PC-3 (cell line): ENCODE measurements at places on chromosomes 7 and 10.

DNA sequence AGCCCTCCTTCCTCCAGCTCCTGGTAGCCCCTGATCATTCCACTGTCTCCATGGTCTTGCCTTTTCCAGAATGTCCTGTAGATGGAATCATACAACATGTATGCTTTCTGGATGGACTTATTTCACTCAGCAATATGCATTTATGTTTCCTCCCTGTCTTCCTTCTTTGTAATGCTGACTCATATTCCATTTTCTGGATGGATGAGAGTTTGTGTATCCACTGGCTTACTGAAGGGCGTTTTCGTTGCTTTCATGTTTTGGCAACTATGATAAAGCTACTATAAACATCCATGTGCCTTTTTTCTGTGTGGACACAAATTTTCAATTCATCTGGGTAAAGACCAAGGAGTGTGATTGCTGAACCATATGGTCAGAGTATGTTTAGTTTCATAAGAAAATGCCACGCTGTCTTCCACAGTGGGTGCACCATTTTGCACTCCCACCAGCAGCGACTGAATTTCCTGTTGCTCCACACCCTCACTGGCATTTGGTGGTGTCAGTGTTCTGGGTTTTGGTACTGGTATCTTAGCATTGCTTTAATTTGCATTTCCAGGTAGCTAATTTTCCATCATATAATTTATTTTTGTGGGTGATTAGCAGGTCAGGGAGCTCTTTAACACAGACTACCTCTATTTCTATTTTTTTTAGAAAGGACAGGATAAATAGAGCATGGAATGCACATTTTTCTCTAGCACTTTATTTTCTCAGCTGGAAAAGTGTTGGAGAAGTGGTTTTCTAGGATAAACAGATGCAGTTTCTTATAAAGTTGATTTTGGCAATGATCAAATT lies 252.2 kb downstream of the WDR37 start:
- no peak for DNase-seq

GRCh38 chr7:37234334-37234733 lies 214.3 kb downstream of the ELMO1 start:
- DNase-seq = no peak

GRCh38 chr7:101690061-101690460 lies 61.0 kb upstream of the MYL10 start:
- DNase-seq = no peak

- DNase-seq = no peak
These were observed 37.8 kb downstream of the HHEX start for GRCh38 chr10:92727550-92727949.

DNA sequence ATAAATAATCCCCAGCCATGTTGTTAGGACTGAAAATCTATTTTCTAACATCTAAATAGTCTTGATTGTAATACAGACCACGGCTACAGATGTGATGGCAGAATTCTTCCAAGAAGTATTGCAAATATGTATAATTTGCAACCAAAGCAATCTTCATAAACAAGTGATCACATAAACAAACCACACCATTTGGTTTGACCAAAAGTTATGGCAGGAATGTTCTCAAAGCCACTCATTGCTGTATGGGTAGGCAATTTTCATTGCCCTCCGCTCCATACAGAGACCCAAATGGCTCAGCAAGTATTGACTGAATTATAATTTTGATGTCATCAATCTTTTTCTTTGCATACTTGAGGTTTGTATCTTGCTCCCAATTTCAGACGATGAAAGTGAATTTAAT lies 19.0 kb upstream of the RHOBTB1 start:
- DNase-seq = no peak

DNA sequence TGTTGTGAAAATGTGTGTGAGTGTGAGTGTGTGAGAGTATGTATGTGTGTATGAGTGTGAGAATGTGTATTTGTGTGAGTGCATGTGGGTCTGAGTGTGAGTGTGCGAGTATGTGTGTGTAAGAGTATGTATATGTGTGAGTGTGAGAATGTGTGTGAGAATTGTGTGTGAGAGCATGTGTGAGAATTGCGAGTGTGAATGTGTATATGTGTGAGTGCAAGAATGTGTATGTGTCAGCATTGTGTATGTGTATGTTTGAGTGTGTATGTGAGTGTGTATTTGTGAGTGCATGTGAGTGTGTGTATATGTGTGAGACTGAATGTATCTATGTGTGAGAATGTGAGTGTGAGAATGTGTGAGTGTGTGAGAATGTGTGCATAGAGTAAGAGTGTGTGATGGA lies 72.0 kb upstream of the PCBD1 start:
- DNase-seq = no peak

GRCh38 chr10:133009218-133009950 lies 67.0 kb upstream of the CFAP46 start:
- DNase-seq = peak; percentile 27

DNA sequence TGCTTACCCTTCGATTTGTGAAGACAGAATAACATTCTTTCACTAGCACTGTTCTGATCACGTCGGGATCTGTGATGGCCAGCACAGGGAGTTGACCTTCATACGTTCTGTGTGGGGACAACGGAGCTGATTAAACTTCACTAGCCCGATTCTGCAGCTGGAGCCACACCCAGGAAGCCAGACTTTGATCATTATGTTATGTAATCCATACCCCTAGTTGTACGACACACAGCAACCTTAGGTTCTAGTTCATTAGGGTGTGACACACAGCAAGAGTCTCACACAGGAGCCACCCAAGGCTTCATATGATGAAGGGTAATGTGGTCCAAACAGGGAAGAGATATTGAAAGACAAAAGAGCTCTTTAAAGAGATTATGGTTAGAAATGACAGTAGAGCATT lies 7.2 kb downstream of the CYP3A5 start:
- DNase-seq = no peak

DNA sequence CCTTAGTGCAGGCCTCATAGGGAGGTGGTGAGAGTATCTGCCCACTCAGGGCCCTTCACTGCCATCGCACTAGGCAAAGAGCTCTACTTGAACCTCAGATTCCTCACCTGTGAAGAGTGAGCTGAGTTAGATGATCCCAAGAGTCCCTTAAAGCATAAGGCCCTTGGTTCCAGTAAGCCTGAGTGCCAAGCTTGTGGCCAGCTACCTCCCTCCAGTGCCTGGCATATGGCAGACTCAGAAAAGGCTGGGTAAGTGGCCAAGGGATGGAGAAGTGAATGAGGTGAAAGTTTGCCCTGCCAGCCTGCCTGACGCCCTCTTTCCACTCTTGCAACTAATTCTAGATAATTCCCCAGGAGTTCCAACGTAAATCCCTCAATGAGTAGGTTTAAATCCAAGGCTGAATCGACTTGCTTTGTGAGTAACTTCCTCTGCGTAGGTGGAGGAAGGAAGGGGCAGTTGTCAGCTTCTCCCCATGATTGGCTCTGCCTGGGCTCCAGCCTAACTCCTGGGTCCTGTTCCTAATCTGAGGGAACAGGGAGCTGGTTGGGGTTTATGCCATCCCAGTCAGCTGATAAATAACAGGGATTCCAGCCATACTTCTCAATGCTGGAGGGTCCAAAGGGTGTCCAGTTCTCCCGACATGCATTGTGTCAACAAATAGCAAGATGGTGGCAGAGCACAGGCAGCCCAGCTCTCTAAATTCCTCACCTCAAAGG lies 14.2 kb downstream of the DUSP5 start:
- no peak for DNase-seq

DNA sequence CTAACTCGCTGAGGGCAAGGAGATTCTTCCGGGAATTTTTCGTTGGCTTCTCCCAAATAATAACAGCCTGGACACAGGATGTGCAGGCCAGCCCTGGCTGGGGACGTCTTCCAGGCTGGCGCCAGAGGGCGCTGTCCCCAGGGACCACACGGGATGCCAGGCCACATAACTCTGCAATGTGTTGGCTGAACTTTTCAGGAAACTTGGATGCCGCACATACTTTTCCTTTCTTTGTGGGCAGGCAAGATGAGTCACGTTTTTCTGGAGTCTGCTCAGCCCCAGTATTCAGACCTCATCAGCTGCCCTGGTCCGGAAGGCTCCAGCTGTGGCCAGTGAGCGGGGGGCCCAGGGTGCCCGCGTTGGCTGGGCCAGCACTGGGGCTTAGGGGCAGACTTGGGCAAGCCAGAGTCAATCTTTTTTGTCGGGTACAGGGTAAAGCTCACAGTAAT lies 122.7 kb downstream of the PRKAG2 start:
- peak; percentile 96 for DNase-seq

GRCh38 chr7:114534953-114535352 lies 120.3 kb downstream of the FOXP2 start:
- no peak for DNase-seq

GRCh38 chr10:13567030-13567429 lies 19.7 kb upstream of the PRPF18 start:
- DNase-seq = no peak

GRCh38 chr10:44968500-44969400 lies 9.1 kb downstream of the RASSF4 start:
- DNase-seq = no peak

- no peak for DNase-seq
These were observed 68.8 kb upstream of the PITRM1 start for GRCh38 chr10:3241274-3241921.

DNA sequence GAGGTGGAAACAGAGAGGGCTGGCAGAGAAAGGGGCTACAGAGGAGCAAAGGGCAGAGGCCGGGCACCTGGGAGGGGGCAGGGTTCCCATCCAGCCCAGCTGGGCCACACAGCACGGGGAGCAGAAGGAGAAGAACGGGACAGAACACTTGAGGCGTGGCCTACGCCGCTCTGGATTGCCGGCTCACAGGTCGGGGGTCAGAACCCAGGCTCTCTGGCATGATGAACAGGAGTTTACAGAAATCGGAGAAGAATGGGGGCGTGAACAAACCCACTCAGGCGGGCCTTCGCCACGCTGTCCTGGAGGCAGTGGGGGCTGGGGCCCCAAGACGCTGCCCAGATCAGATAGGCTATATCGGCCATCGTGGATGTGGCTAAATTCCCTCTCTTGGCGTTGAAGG lies 362.2 kb upstream of the SHH start:
- no peak for DNase-seq

DNA sequence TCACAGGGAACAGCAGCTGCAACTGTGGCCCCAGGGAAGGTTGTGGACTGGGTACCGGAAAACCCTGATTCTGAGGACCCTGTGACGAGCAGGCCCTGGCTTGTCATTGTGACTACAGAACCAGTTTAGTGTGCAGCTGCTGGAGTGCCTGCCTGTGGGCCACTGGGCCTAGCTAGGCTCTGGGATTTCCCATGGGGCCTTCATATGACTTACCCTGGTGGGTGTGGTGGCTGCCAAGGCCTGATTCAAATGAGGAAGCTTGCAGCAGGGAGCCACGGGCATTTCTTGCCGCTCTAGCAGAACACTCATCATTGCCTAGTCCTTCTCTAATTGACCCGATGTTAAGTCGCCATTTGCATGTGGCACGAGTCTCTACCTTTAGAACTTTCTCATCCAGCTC lies 14.7 kb upstream of the CAMK2G start:
- DNase-seq = peak; percentile 100

DNA sequence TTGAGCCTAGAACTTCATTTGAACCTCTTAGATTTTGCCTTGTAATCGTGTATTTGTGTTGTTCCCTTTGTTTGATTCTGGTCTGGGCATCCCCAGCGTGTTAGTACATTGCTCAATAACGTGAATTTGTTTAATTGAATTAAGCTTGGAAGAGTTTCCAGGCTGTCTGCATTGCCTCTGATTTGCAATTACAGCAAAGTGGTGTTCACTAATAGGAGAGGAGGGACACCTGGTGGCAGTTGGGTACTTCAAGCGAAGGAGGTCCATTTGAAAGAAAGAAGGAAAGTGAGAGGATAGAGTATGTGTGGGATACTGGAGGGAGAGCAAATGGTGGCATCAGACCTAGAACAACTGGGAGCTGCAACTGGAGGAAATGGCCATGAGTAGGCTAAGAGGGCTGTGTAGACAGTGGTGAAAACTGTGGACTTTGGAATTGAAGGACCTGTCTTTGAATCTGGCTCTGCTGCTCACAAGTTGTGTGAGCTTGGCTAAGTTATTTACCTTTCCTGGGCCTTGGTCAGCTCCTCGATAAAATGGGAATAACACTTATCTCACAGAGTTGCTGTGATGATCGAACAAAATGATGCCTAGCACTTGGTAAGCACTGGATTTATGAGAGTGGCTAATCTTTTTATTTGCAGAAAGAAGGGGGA lies 15.1 kb downstream of the LSMEM1 start:
- peak; percentile 69 for DNase-seq

DNA sequence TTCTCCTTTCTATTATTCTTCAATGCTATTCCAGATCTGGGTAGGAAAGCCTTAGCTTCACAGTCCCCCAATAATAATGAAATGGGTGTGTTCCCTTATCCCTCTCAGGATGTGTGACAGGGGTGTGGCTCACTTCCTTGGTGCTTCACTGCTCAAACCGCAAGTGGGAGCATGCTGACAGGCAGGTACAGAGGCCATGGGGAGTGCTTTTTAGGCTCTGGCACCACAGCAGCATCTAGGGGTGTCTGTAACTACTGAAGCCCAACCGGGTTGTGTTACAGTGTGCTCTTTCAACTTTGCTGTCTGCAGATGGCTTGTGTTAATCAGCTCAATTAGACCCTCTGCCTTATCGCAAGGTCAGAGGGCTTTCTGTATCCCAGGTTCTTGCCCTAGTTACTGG lies 79.4 kb upstream of the CYP2C9 start:
- DNase-seq = peak; percentile 17

- no peak for DNase-seq
These were observed 52.0 kb upstream of the ST8SIA6 start for GRCh38 chr10:17506390-17506789.

GRCh38 chr7:95609277-95609971 lies 13.1 kb upstream of the PDK4 start:
- peak; percentile 73 for DNase-seq

- DNase-seq = no peak
These were observed 66.8 kb downstream of the TRIL start for GRCh38 chr7:28891192-28891875.

DNA sequence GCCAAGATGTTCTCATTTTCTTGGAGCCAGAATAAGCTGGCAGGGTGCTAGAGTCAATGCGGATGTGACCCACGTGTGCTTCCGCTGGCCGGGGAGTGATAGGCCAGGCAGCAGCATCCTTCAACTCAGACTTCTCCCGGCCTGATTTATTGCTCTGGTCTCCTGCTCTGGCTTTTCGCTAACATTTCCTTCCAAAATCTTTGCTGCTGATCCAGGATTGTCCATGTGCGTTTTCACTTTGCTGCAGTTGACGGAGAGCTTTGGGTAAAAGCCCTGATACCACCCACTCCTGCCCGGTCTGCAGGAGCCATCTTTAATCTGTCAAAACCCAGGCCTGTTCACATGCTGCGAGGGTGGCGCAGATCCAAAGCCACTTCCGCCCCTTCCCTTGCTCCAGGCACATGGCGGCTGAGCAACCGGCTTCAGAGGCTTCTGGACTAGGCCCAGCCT lies 106.8 kb downstream of the CYP26A1 start:
- no peak for DNase-seq

- no peak for DNase-seq
These were observed 278.6 kb upstream of the HABP2 start for GRCh38 chr10:113274176-113274829.

GRCh38 chr10:4813496-4813895 lies 12.5 kb upstream of the AKR1E2 start:
- DNase-seq = no peak
